A549 treated with GW870086 at 1 μM for 4 hours (cell line): ENCODE measurements at places on chromosomes 13 and 19. TPM values are rescaled to one million over a fixed set of nuclear protein-coding genes. Genes with fewer than 3 reads are reported as not detected.

Gene INSL3
- total RNA-seq = 0.21 to 0.79 TPM (median 0.50 TPM) in 5 replicates

Gene ZNF222
- total RNA-seq = 3.3 to 4.1 TPM (median 3.6 TPM) in 5 replicates

Gene URAD
- not detected in 5 replicates for total RNA-seq

Gene MAMSTR
- 0.30 to 0.50 TPM (median 0.41 TPM) in 5 replicates for total RNA-seq

Gene ZNF837
- total RNA-seq = 0.98 to 1.5 TPM (median 1.4 TPM) in 5 replicates

Gene FSD1
- total RNA-seq = 6.3 to 9.6 TPM (median 8.5 TPM) in 5 replicates

Gene ETV2
- 2.1 to 3.1 TPM (median 2.2 TPM) in 5 replicates for total RNA-seq

Gene SLC7A1
- 25.4 to 31.3 TPM (median 30.9 TPM) in 5 replicates for total RNA-seq

Gene LRRC63
- total RNA-seq = not detected in 5 replicates

Gene WDR88
- not detected in 5 replicates for total RNA-seq

Gene SULT2B1
- 12.4 to 18.3 TPM (median 16.6 TPM) in 5 replicates for total RNA-seq

Gene LHFPL6
- 6.4 to 7.3 TPM (median 7.0 TPM) in 5 replicates for total RNA-seq
